ENCODE measurements at places on chromosomes 4 and X.

GRCh38 chrX:139563251-139563650 lies 32.7 kb downstream of the F9 start:
- no peak overlapping the region for H3K4me3 ChIP-seq
- H3K4me1 ChIP-seq: no peaks in the 10 kb centered on the region
- no peak for DNase-seq
- no peaks in the 10 kb centered on the region for H3K36me3 ChIP-seq

DNA sequence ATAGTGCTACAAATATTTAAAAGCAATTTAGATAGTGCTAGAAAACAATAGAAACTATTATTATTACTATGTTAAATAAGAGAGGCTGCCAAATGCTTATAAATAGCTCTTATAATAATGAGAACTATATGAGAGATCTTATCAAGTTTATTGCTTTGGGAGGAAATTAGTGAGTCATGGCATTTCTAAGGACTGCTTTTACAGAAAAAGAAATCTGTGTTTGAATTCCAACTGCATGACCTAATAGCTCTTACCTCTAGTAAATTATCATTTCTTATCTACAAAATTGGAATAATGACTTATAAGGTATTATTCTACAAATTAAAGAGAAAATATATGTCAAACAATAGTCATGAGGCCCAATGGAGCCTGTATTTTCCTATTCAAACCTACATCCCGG lies 177.2 kb downstream of the GABRG1 start:
- DNase-seq: no peak
- no peak overlapping the region for H3K4me3 ChIP-seq
- H3K36me3 ChIP-seq: no peaks in the 10 kb centered on the region
- H3K27me3 ChIP-seq: no peaks in the 10 kb centered on the region
- no peaks in the 10 kb centered on the region for H3K4me1 ChIP-seq

DNA sequence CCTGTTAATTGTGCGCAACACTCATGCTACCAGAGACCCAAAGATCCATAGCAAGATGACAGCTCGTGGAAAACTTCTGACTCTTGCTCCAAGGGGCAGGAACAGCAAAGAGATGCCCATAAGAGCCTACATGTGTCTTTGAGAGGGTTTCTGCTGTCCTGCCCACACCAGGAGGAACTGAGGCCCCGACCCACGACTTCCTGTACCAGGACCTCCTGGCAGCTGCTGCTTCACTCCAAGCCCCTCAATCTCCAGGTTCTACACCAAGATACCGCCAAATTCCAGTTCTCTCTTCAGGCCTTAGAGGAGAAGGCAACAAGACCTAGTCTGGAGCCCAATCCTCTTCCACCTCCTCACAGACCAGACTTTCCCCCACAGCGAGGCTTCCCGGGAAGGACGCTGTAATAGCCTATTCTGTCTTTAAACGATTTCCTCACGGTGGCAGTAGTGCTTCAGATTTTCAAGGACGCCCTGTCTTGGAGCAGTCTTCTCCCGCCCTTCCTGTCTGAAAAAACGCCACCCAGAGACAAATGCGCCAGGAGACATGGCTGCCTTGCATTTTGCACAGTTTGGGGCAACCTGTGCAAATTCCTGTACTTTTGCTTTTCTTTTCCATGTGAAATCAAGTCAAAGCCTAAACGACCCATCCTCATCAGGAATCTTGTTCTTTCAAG lies 230.2 kb upstream of the STK26 start:
- H3K4me3 ChIP-seq: no peak overlapping the region
- H3K27ac ChIP-seq: no peak overlapping the region
- no peaks in the 10 kb centered on the region for H3K4me1 ChIP-seq
- no peaks in the 10 kb centered on the region for H3K27me3 ChIP-seq

- peak; percentile 38 for DNase-seq
- H3K4me3 ChIP-seq: peak overlapping the region; percentile 97
- peaks cover 57% of the 10 kb centered on the region for H3K36me3 ChIP-seq
Observed at GRCh38 chr4:138241281-138242075, 671 bp downstream of the SLC7A11 start.

Measured in Calu3 (cell line).